ENCODE measurements at places on chromosomes 11 and 22.

DNA sequence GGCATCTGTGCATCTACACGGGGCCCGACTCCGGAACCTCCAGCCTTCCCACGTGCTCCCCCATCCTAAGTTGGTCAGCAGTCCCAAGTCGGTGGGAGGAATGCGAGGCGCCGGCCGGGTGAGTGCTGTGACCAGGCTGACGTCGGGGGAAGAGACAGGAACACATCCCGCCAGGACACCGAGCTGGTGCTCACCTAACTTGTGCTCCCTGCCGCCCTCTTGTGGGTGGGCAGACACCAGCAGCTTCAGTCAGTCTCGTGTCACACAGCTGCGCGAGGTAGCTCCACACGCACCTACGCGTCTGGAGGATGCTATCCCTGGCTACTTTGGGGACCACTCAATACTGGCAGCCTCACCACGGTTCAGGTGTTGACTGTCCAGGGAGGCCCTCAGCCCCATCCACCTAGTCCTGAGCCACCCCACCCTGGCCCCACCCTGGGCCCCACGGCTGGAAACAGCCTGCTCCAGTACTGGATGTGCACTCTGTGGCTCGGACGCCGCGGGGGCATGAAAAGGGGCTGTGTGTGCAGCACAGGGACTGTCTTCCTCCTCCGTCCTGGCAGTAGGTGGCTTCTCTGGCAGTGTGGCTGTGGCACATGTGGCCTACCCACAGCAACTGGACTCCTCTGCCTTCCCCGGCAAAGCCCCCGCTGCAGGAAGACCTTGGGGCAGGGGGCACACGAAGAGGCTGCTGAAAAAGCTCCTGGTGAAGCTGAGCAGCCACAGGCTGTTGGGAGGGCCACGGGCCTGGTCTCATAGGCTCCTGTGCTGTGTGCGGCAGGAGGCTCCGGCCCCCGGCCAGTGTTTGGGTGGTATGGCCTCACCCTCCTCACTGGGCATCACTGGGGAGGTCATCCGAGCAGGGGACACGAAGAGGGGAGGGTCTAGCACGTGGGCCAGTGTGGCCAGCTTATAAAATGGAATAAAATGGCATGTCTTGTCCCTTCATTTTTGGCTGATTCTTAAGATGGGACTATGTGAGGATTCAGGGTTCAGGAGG lies 11.2 kb upstream of the BID start:
- DNase-seq = no peak

DNA sequence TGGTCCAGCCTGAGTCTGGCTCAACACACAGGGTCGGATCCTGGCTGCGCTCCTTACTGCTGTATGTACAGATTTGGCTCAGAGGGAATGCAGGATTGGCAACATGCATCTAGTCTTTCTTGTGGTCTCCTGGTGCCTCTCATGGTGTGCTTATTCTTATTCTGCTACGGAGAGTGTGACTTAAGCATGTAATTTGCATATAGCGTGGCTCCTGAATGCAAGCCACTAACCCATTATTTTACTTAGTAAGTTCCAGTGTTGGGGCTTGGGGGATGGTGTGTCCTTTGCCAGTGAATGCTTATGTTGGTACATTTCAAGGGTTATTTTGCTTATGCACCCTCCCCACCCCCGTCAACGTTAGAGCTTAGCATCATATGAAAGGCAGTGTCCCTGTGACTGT lies 51.2 kb downstream of the PTPRJ start:
- no peak for DNase-seq

- DNase-seq = no peak
Measured at GRCh38 chr22:48664586-48664985, 1163.1 kb downstream of the BRD1 start.

- no peak for DNase-seq
Measured at GRCh38 chr22:32517488-32517887, 42.9 kb downstream of the FBXO7 start.

GRCh38 chr11:9008011-9008550 lies 4.3 kb upstream of the NRIP3 start:
- DNase-seq = no peak

- DNase-seq = no peak
Measured at GRCh38 chr22:20584029-20584871, 76.8 kb downstream of the MED15 start.

GRCh38 chr22:38927033-38927781 lies 30.2 kb upstream of the APOBEC3A start:
- DNase-seq = no peak

- DNase-seq = no peak
Measured at GRCh38 chr11:64131683-64132190, 34.2 kb downstream of the MACROD1 start.

GRCh38 chr11:70040452-70040851 lies 37.7 kb upstream of the ANO1 start:
- DNase-seq = no peak

DNA sequence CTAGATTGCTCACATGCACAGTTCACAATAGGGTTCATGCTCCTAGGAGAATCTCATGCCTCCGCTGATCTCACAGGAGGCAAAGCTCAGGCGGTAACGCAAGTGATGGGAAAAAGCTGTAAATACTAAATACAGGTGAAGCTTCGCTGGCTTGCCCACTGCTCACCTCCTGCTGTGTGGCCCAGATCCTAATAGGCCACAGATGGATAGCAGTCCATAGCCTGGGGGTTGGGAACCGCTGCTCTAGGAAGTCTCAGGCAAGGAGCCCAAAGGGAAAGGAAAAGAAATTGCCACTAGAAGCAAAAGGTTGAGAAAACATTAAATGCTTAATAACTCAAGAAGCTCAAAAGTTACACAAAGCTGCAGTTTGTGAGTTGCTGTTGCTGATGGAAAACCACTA lies 3.2 kb upstream of the TRPC6 start:
- DNase-seq = no peak

DNA sequence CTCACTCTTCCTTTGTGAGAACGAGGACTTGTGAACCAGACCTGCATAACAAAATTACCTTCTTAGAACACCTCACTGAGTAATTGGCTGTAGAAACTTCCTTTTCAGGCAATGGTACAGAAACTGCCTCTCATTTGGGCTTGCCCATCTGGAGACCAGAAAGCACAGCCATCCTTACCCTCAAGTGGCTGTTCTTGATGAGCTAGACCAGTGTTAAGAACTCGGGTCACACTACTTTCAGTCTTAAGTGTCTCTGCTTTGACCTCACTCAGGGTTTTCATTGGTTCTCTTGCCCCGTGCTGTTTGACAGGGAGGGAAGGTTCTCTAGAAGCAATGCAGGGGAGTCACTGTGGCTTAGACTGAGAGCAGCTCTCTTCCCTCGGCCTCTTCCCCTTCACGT lies 29.3 kb downstream of the NAT10 start:
- DNase-seq = no peak

DNA sequence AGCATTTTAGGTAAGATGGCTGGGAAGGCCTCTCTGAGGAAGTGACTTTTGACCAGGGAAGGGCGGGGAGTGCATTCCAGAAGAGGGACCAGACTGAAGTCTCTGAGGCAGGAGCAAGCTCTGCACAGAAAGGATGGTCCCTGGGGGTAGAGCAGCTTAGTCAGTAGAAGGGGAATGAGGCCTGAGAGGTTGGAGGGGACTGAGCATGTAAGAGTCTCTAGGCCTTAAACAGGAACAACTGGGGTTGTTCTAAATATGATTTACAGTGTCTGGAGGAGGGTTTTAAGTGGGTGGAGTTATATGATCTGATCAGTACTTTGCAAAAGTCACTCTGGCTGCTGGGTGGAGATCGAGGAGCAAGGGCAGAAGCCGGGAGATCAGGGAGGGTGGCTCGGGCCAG lies 31.7 kb upstream of the TEF start:
- no peak for DNase-seq

DNA sequence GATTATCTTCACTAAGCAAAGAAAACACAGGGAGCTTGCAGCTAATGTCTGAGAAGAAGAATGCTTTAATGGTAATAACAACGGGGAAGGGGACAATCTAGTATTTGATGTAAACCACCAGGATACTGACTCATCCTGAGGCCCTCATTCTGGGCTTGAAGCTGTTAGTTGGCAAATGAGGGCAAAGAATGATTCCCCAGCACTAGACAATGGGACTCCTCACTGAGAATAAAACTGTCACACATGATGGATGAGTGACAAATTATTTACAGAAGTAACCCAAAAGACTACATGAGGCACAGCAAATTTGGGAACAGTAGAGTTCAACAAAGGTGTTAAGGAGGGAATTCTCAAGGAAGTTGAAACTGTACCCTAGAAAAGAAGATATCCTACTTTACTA lies 76.3 kb downstream of the FAM168A start:
- DNase-seq = no peak

- no peak for DNase-seq
Measured at GRCh38 chr11:1218256-1218787, 4.5 kb upstream of the MUC5B start.

DNA sequence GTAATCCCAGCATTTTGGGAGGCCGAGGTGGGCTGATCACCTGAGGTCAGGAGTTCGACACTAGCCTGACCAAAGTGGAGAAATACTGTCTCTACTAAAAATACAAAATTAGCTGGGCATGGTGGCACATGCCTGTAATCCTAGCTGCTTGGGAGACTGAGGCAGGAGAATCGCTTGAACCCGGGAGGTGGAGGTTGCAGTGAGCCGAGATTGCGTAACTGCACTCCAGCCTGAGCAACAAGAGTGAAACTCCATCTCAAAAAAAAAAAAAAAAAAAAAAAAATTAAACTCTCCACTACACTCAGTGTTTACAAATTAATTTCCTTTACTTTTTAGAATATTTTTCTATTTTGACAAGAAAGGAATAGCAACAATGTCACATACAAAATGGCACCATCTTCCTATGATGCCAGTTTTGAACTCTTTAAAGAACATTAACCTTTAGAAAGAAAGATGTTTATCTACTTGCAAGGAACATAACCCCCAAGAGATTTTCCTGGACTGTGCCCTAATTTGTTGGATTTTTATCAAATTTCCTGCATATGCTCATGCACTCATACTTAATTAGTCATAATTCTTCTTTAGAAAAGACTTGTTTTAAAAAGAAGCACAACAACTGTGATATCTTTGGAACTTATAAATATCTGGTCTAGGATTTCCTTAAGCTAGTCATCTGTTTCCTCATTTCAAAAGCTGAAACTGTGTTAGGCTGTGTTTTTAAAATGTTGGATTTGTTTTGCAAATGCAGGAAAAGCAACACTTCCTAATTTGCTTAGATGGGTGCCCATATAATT lies 22.6 kb upstream of the HIPK3 start:
- no peak for DNase-seq

DNA sequence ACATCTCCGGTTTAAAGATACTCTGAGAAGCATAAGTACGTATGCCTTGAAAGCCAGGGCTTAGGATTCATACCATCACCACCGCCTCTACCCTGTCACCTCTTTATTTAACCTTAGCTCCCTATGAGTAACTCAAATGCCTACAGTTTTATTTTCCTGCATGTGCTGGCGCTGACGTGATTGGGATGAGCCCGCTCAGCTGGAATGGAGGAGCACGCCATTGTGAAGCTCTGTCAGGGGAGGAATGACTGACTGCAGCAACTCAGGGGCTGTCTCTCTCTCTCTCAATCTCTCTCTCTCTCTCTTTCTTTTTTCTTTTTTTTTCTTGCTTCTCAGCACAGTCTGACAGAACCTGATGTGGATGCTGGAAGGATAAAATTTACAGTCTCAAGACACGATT lies 12.4 kb downstream of the CAVIN3 start:
- DNase-seq = no peak

DNA sequence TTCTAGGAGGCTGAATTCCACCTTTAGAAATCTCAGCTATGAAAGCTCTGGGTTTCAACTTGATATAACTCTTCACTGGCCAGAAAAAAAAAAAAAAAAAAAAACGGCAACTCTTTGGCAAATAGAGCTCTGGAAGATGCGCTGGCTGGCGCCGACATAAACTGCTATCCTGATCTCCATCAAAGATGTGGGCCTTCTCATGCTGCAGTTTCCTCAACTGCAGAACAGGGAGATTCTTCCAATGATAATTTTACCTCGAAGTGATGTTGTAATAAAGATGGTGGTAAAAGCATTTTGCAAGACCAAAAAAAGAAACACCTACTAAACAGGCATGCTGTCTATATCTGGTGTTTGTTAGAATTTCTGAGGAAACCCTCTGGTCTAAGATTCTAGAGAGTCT lies 20.3 kb downstream of the FLI1 start:
- DNase-seq = no peak

DNA sequence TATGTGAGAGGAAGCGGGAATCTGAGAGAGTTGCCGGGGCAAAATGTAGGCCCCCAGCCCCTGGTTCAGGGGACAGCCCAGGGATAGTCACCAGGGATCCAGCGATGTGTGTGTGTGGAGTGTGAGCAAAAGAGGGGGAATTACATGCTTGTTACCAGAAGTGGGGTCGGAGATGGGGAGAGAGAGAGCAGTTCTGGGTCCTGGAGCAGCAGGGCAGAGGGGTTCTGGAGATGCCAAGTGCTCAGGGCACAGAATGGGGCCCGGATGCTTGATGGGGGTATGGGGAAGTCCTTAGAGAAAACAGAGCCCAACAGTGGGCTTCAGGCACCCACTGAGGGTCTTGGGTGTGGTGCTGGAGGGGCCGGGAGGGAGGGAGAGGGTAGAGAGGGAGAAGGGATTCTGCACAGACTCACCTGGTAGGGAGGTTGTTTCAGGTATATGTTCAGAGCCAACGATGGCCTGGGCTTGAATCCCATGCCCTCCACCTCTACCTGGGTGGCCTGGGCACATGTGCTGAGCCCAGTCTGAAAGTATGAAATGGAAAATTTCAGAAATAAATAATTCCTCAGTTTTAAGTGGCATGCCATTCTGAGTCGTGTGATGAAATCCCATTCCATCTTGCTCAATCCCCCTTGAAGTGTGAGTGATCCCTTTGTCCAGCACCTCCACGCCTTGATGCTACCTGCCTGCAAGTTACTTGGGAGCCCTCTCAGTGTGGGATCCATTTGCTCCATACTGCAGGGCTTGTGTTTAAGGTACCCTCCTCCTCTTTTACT lies 12.4 kb downstream of the SMIM38 start:
- DNase-seq = no peak

- DNase-seq = no peak
Measured at GRCh38 chr11:93519179-93519578, 24.0 kb downstream of the SMCO4 start.

GRCh38 chr22:35209203-35209602 lies 48.1 kb upstream of the HMGXB4 start:
- no peak for DNase-seq

DNA sequence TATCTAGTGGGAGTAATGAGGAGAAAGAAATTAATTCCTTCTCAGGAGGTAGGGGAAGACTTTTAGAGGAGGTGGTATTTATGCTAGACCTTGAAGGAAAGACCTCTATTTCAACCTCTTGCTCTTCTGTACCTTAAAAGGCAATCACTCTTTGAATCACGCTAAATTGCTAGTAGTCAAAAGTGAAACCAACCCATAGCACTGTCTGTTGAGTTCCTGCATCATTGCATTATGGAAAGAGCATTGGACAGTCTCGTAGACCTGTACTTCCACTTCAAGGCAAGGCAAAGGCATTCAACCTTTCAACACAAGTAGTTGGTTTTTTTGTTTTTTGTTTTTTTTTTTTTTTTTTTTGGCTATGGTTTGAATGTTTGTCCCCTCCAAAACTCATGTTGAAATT lies 770.4 kb downstream of the ETS1 start:
- no peak for DNase-seq

GRCh38 chr11:75773595-75774353 lies 5.2 kb downstream of the DGAT2 start:
- DNase-seq = no peak
